ENCODE measurements at places on chromosomes 2 and 18. TPM values are rescaled to one million over a fixed set of nuclear protein-coding genes. Genes with fewer than 3 reads are reported as not detected.

Gene UGT1A5
- total RNA-seq: not detected

Gene POTEI
- 0.14 TPM for total RNA-seq

Gene MYOM1
- total RNA-seq: 9.0 TPM

Gene GDF7
- total RNA-seq: 4.3 TPM

Gene ABCB11
- total RNA-seq: not detected

Gene ALPG
- total RNA-seq: not detected

Gene CFAP53
- 2.7 TPM for total RNA-seq

Gene ZNF521
- 21.4 TPM for total RNA-seq

Gene HOXD12
- not detected for total RNA-seq

Gene REG3A
- not detected for total RNA-seq

Gene TMEM237
- total RNA-seq: 32.1 TPM

Gene UGT1A3
- total RNA-seq: not detected

Gene NFU1
- total RNA-seq: 52.6 TPM

Gene KCNG2
- total RNA-seq: 0.52 TPM

Gene TRIM43
- not detected for total RNA-seq

Gene TPO
- 0.85 TPM for total RNA-seq

Gene CXCR1
- total RNA-seq: not detected

Gene ACMSD
- total RNA-seq: not detected

Gene RTP5
- total RNA-seq: 8.1 TPM

Gene CAPN14
- 1.7 TPM for total RNA-seq

Data from dorsolateral prefrontal cortex (tissue), 122 donors.